M059J (cell line): ENCODE measurements at places on chromosomes 6 and 20.

DNA sequence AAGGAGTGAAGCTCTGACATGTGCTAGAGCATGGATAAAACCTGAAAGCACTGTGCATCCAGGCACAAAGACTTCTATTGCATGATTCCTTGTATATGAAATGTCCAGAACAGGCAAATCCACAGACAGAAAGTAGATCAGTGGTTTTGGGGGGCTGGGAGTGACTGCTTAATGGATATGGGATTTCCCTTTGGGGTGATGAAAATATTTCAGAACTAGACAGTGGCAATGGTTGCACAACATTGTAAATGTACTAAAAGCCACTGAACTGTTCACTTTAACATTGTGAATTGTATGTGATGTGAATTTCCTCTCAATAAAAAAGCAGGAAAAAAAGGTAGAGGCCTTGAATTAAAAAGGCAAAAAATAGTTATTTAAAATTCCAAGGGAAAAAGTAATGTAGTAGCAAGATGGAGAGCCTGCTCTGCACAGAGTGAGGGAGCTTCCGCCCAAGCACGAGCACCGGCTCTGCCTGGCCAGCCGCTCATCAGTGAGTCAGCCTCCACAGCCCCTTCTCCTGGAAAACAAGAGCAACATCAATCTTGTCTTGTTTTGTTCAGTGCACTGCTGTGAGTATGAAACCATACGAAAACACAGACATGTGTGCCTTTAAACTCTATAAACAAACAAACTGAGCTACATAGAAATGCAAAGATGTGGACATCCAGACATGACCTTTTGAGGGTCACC, 74.6 kb upstream of the THBS2 start:
- peak; percentile 75 for DNase-seq

- peak; percentile 18 for DNase-seq
Observed at GRCh38 chr20:24638591-24639548, 169.4 kb downstream of the SYNDIG1 start.

DNA sequence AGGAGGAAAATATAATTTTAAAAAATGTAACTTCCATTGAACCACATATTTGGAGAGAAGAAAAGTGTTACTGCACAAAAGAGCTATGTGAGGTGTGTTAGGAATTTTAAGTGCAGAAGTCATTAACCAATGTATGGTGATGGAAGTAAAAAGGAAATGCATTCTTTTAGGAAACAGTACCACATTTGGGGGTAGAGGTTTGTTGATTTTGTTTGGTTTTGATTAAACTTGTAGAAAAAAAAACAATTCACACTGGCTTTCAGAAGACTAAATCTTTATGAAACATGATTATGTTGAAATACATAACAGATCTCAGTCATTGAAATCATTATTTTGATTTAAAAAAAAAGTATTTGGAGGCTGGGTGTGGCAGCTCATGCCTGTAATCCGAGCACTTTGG, 1287.0 kb upstream of the GJE1 start:
- DNase-seq = no peak

DNA sequence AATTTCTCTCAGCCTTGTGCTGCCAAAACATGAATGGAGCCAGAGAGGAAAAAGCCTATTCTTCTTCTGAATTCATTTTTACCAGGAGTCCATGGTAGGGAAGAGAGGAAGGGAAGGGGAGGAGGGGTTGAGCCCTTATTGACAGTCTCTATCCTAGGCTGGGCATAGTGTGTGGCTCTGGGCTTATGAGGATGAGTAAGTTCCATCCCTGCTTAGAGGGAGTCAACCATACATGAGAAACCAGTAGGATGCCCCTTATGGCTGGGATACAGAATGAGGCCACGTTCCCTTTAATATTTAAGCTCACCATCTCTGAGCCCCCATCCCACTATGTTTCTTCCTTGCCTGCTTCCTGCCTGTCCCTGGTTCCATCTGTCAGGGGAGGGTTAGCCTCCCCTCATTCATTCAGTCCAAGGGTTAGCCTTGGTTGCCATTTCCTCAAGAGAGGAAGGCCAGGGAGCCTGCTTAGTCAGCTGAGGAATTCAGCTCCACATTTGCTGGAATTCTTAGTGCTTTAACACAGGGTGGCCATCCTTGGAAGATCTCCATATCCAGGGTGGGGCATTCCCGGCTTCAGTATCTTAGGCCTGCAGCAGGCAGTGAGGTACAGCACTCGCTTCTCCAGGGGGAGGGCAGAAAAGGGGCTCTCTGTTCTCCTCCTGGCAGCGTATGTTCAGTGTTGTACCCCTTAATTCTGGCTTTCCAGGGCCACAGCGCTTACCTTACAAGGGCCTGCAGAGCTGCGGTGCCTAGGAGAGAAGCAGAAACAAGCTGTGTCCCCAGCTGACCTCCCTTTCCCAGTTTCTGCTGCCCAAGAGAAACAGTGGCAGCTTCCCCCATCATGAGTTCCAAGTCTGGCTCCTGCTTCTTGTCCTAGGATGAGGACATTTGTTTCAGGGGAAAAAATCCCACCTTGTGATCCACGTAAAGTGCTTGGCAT, 12.5 kb downstream of the SIRT5 start:
- no peak for DNase-seq

GRCh38 chr6:1700278-1700967, 90.7 kb downstream of the FOXC1 start:
- no peak for DNase-seq

GRCh38 chr6:158818581-158819212, 471 bp downstream of the EZR start:
- DNase-seq = peak; percentile 80

GRCh38 chr6:37241775-37242428, 15.7 kb upstream of the TBC1D22B start:
- no peak for DNase-seq

DNA sequence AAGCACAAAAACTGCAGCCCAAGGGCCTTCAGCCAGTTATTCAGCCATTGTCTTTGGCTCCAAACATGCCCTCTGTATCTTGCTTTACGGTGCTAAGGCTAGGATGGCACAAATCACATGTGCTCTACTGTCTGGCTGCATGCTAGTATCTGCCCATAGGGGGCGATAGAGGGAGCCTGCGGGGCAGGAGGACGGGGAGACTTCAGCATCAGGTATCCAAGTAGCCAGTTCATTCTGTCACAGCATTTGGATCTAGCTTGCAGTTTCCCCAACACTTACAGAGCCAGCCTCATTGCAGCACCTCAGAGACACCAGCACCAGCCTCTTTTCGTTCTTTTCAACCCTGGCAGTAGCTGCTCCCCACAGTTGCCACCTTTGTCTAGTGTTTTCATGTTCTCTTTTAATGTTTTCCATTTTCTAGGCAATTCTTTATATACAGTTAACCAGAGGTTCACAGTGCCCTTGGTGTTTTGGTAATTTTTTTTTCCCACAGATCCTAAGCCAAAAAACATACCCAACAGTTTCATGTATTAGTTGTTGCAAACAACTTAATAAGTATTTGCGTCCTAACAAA, 705.9 kb downstream of the PTPRT start:
- DNase-seq = peak; percentile 9

GRCh38 chr20:7841971-7842310, 98.3 kb downstream of the HAO1 start:
- DNase-seq = peak; percentile 89

- DNase-seq = peak; percentile 94
Observed at GRCh38 chr6:49556429-49556837, 6.0 kb downstream of the C6orf141 start.

- DNase-seq = no peak
Observed at GRCh38 chr6:150681578-150682395, 82.1 kb downstream of the PLEKHG1 start.

GRCh38 chr6:41682497-41683272, 44.4 kb downstream of the MDFI start:
- no peak for DNase-seq
